Transverse colon (tissue), 4 donors: ENCODE measurements at places on chromosomes 1 and 21. TPM values are rescaled to one million over a fixed set of nuclear protein-coding genes. Genes with fewer than 3 reads are reported as not detected.

GRCh38 chr21:39728341-39728740, 16.6 kb upstream of the IGSF5 start:
- no peak for DNase-seq

The FCRL5 gene
- 1.2 TPM for total RNA-seq

- DNase-seq, result no peak
Measured at GRCh38 chr1:183778045-183778444, 26.9 kb upstream of the RGL1 start.

GRCh38 chr1:150979092-150980056, 2.7 kb upstream of the ANXA9 start:
- DNase-seq, result peak; percentile 92

GRCh38 chr21:15592271-15592860, 137.4 kb upstream of the USP25 start:
- no peak for DNase-seq

DNA sequence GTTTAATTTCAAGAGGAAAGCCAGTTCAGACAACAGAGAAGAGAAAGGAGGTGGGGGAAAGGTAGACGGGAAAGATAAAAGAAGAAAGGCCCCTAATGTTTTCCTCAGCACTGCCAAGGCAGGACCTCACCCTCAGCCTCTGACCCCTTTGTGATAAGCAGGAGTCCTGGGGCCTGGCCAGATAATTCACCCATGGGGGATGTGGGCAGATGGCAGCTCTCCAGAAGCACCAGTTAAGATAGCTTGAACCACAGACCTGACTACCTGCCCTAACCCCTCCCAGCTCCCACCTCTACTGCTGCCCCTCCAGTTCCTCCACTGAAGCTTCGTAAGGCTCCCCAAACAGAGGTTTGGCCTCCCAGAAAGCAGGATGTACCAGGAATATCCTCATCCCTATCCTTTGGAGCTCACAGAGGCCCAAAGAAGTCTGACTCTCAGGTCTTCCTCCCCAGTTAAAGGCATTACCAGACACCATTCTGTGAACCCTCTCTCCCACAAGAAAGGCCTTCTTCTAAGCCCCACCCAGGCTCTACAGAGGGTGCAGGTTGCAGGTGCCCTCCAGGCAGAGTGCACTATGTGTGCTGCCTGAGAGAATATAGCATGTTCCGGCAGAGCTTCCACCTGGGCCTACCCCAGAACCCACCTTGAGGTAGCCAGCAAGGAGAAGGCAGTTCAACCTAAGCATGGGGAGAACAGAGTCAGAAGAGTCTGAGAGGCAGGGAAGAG, 9.2 kb upstream of the SNAPIN start:
- DNase-seq, result no peak

The DAP3 gene
- total RNA-seq, result 81.9 TPM

- DNase-seq, result no peak
Measured at GRCh38 chr1:160062230-160062532, 7.8 kb downstream of the KCNJ10 start.

The TSPAN2 gene
- 10.8 TPM for total RNA-seq

- no peak for DNase-seq
Measured at GRCh38 chr1:219372916-219373615, 199.4 kb downstream of the LYPLAL1 start.

The FPGT gene
- total RNA-seq, result 11.7 TPM

DNA sequence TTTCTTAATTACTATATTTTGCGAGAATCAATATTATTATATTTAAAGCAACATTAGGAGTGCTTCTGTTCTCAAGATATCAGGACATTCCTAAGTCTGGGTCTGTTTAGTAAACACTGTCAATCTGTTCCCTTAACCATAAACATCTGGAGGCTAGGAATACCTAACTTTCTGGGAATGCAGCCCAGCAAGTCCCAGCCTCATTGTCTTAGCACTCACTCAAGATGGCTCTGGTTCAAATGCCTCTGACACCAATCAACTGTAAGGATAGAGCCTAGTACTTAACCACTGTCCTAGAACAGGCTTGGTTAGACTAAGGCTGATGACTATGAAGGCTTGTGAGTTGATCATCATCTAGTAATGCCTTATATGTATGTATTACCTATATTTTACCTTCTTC, 61.5 kb downstream of the TNN start:
- no peak for DNase-seq

The CYP4A11 gene
- not detected for total RNA-seq

- no peak for DNase-seq
Measured at GRCh38 chr1:39458991-39459390, 32.4 kb upstream of the BMP8A start.

GRCh38 chr1:168637350-168637991, 61.1 kb downstream of the XCL1 start:
- DNase-seq, result no peak

DNA sequence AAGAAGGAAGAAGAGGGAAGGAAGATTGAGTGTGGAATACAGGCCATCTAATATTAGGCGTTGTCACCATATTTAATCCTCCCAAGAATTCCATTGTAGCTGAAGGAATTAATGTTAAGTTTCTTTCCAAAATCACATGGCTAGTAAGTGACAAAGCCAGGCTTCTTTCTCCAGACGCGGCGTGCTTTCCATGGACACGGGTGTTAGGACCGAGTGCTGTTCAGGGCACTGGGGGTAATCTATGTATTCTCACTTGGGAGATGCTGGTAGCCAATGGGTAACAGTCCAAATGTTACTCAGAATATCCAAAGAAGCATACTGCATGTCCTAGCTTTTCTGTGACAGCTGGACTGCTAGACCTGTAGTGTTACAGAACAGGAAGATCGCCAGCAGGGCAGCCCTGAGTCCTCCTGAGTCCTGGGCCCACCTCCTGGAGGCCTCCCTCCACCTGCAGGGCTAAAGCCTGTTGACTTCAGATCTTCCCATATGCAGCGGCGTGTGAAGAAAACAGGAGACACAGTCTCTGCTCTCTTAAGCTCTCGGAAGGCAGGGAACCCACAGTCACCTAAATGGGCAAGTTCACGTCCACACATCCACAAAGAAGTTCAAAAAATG, 5.3 kb downstream of the IGSF9 start:
- no peak for DNase-seq

The OR10J1 gene
- total RNA-seq, result not detected

- DNase-seq, result no peak
Measured at GRCh38 chr1:66695116-66695515, 57.1 kb upstream of the DYNLT5 start.

DNA sequence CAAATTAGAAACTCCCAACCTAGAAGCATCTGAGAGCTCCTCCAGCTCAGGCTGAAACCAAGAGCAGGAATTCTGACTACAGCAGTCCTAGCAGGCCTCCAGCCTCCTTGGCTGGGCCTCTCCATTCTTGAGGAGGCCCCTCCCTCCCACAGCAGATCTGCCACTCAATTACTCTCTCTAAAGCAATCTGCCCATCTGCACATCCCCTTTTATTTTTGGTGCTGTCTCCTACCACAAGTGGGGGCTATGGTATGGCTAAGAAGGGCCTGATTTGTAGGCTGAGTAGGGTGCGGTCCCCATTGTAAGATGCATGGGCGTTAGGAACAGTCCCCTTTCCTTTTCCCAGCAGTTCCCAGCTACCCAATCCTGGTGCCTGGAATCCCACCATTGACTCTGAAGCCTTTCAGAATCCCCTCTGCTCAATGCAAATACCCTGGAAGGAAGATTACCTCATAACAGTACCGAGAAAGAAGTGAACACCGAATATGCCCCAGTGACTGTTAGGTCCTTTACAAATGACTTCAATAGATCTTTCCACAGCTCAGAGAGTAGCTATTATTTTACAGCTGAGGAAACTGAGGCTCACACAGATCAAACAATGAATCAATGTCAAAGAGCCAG, 11.6 kb upstream of the TTC39A start:
- no peak for DNase-seq
